ENCODE measurements at places on chromosomes 12 and 14.

DNA sequence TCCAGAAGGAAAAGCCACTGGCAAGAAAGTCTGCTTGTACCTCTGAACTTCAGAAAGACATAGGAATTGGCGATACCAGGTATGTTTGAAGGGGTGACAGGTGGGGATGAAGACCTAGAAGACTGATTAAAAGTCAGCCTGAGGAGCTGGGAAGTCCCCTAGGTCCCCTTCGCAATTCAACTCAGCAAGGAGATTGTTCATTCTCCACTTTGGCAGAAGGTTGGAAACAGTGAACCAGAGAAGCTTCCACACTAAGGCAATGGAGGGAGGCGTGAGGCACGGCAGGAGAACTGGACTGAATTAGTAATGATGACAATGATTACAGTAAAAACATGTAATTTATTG is 240.3 kb upstream of the TMPO start:
- no peak for DNase-seq

DNA sequence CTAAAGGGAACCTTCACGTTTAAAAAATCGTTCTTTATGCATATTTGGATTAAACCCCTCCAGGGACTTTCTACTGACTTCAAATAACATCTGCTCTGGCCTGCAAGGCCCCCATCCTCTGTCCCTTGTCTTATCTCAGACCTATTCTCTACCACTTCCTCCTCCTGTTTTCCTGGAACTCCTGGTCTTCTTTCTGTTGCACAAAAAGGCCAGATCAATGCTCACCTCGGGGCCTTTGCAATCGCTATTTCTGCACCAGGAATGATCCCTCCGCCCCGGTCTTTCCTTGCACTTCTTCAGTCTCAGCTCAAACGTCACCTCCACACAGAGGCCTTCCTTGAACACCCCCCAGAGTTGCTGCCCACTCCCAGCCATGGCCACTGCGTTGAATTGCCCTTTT is 57.6 kb upstream of the BEGAIN start:
- no peak for DNase-seq

GRCh38 chr12:123049398-123050240 is 69.1 kb downstream of the ARL6IP4 start:
- DNase-seq = no peak

- DNase-seq = no peak
Measured at GRCh38 chr12:47207340-47207717, 127.6 kb upstream of the AMIGO2 start.

DNA sequence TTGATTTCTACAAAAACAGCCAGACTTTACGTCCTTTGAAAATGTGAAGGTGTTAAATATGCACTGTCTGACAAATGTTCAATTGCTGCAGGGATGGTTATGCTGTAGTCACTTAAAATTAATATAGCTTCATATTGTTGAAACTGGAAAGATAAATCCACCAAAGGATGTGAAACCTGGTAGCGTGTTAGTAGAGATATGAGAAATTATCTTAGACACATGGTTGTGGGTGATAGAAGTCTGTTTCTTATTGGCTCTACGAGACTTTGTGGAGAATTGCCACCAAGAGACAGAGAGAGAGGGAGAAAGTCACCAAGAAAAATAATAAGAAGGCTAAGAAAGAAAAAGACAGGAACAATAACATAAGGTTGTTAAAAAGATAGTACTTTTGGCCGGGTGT is 2.6 kb upstream of the CAPRIN2 start:
- no peak for DNase-seq

DNA sequence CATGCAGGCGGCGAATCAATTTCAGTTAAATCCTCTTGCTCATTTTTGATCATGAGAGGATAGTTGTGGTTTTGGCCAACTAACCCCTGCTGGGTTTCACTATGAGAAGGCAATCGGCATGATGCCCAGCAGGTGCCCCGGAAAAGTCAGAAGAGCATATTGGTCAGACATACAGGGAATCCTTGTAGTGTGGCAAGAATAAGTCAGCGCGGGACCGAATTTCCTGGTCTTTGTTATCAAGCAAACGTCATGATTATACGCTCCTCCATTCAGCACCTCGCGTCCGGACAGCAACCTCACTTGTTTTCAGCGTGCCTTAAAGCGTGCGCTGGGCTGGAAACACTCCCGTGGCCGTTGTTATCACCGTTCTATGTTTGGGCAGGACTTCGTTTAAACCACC is 1.8 kb downstream of the TBC1D30 start:
- DNase-seq = no peak

DNA sequence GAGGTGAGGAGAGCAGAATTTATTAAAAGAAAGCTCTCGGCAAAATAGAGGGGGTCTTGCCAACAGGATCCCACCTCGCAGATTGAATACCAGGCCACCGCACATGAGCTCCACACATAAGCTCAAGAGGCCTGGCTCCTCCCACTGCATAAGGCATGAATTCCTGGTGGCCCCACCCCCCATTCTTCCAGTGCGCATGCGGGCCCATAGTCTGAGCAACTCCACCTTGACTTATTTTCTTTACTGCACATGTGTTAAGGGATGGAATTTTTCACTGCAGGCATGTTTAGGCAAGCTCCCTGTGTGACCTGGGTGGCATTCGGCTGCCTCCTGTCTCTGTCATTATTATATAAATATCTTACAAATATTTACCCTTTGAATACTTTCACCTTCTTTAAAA is 412.5 kb downstream of the RMST start:
- DNase-seq = no peak

- no peak for DNase-seq
Measured at GRCh38 chr12:129103231-129103630, 250.0 kb downstream of the GLT1D1 start.

- DNase-seq = no peak
Measured at GRCh38 chr12:2413999-2414792, 361.4 kb downstream of the CACNA1C start.

GRCh38 chr12:32284561-32284960 is 114.8 kb upstream of the FGD4 start:
- DNase-seq = no peak

DNA sequence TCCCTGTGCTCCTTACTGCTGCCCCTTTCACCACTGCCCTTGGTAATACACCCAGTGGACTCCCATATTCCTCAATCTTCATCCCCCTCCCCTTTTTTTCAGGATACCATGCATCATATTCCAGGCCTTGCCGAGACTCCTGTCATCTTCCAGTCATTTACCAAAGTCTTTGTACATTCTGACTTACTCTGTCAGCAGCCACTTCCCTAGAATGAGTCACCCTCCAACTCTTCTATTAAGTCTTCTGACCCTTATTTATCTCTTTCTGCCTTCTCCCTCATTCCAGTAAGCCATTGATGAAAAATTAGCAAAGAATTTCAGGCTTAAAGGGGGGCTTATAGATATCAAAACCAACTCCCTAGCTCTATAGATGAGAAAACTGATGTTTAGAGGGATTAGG is 128.0 kb downstream of the STXBP6 start:
- DNase-seq = no peak

- DNase-seq = no peak
Measured at GRCh38 chr14:103384450-103385151, 614 bp upstream of the MARK3 start.

DNA sequence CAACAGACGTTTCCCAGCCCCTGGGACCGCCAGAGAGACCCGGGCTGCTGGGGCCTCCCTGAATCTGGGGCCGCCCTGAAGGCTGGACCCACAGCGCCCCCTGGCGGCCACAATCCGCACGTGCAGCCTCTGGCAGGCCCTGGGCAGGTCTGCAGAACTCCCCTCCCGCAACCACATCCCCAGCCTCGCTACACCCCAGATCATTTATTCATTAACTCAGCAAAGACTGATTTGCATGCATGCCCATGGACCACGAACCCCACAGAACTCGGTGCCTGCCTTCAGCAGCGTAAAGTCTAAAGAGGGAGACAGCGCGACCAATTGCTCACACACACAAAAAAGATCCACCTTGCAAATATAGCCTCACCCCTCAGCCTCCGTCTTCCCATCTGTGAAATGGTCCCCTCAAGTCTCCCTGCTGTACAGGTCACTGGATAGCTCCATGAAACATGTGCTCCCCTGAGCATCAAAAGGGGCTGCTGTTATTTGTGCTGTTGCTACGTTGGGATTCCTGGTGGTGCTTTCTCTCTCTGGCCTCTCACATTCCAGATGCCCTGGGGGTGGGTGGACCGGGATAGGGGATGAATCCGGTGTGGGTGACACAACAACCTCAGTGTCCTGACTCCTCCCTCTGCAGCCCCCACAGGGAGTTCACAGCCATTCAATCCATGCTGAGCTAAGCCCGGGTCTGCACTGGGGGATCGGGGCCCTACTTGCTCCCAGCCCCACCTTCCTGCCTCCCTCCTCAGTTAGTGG is 96.4 kb downstream of the SCARB1 start:
- DNase-seq = peak; percentile 82

GRCh38 chr14:79573486-79573885 is 637.8 kb downstream of the DIO2 start:
- DNase-seq = no peak

DNA sequence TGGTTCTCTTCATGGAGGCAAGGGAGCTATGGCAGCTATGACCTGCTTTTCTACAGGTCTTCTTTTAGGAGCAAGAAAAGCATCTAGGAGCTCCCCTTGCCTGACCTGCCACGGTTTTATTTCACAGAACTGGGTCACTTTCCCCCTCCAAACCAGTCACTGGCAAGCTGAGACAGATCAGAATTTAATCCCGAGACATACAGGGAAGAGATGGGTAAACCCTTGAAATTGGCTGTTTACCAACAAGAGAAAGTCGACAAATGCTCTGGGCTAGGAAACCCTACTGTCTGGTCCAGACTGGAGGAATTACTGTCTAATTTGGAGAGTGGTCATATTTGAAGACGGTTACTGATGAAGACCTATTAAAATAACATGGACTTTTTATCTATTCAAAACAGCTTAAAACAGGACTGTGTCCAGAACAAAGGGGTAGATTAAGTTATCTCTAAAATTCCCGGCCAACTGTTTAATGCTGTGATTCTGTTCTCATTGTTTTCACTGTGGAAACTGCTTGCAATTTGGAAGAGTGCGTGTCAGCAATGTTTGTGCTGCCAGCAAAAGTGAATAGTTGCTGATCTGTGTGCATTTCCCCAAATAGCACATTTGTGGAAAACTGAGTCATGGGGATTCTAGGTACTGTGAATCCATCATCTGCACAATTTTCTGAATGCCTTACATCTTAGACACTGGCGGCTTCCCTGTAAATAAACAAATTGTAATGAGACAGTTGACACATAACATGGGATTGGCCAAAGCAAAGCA is 73.4 kb upstream of the EEA1 start:
- DNase-seq = no peak

GRCh38 chr12:42691991-42692557 is 102.5 kb upstream of the PRICKLE1 start:
- no peak for DNase-seq

DNA sequence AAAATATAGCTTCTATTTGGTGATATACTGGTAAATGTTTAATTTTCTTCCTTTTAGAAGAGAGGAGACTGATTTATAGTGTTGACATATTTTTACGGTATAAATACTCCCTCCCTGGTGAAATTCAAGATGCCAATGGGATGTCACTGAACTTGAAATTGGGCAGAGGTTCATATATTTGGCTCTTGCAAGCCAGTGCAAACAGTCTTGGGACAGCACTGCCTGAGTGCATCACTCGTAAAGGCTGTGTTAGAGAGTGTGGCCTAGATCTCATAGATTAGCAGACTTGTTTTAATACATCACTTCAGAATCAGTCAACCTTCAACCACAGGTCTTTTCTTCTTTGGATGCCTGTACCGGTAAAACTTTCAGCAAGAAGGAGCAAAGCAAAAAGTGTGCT is 681.0 kb downstream of the NRXN3 start:
- DNase-seq = no peak

DNA sequence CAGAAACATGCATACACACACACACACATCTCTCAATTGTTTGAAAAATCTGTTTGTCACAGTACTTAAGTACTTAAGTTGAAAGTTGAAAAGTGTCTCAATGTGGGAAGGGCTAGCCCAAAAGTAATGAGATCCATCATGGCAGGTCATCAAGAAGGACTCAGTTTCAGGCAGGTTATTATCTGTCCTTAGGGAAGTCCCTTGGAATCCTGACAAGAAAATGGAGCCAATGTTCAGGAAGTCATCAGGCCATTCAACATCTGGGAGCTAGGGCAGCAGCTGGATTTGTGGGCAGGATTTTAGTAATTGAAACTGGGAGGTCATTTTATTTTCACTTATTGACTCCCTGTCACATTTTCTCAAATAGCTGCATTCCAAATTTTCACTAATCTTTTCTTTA is 56.0 kb downstream of the MSRB3 start:
- DNase-seq = no peak

- DNase-seq = peak; percentile 7
Measured at GRCh38 chr14:72606879-72607278, 287.0 kb downstream of the DPF3 start.

DNA sequence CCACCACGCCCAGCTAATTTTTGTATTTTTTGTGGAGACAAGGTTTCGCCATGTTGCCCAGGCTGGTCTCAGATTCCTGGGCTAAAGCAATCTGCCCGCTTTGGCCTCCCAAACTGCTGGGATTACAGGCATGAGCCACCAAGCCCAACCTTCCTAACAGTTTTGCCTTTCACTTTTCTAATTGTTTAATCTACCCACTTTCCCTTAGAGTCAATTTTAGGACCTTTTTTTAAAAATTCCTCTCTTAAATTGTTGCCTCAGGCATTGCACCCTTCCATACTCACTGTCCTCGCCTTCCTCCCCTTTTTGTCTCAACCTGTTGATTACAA is 11.5 kb downstream of the ZFHX2 start:
- DNase-seq = no peak

DNA sequence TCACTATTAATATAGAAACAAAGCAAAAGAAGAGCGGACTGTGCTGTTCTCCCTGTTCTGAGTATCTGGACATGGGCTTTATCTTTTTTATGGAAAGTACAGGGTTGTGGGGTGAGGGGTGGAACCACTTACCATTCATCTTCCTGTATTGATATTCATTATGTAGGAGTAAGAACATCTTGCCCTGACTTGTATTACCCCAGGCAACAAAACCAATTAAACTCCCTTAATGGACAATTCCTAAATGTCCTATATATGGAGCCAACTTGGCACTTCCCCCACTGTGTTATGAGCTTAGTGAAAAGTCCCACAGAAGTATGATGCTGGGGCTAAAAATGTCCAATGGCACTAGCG is 139.9 kb upstream of the KRR1 start:
- DNase-seq = no peak

GRCh38 chr14:57136669-57137328 is 131.9 kb downstream of the EXOC5 start:
- DNase-seq = no peak

- DNase-seq = no peak
Measured at GRCh38 chr12:95339086-95339788, 121.6 kb downstream of the VEZT start.

Measured in right atrium auricular region (tissue), 2 donors.